OCI-M1 (cell line): ENCODE measurements at places on chromosomes 3 and 15.
A peak's percentile ranks its signal among the peaks of the same experiment; 100 is the strongest.

GRCh38 chr3:162492446-162493081 lies 996.0 kb downstream of the OTOL1 start:
- DNase-seq, result no peak

- DNase-seq, result peak; percentile 42
Measured at GRCh38 chr15:25508369-25509002, 69.7 kb upstream of the UBE3A start.

GRCh38 chr3:110519071-110519470 lies 552.5 kb upstream of the NECTIN3 start:
- no peak for DNase-seq

GRCh38 chr15:85766001-85766831 lies 28.5 kb downstream of the KLHL25 start:
- DNase-seq, result no peak

DNA sequence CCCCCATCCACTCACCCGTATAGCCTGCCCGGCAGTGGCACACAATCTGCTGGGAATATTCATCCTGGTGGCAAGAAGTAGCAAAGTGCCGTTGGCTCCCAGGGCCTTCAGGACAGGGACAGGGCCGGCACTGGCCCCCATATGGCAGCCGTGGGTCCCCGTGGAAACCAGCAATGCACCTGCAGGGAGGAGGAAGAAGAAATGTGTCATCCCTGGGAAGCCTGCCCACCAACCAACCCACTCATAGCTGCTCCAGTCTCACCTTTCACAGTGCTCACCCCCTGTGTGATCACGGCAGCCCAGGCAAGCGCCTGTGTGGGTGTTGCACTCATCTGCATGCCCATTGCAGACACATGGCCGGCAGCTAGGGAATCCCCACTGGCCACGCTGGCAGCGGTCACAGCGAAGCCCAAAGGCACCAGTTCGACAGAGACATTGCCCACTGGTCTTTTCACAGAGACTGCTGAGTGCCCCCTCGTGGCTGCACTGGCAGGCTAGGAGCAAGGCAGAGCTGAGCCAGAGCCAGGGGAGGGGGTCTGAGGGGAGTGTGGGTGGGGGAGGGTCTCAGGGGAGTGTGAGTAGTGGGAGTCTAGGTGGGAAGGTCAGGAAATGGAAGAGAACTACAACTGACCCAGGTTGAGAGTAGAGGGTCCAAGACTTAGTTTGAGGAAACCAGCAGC lies 4.5 kb upstream of the USP19 start:
- DNase-seq, result no peak

DNA sequence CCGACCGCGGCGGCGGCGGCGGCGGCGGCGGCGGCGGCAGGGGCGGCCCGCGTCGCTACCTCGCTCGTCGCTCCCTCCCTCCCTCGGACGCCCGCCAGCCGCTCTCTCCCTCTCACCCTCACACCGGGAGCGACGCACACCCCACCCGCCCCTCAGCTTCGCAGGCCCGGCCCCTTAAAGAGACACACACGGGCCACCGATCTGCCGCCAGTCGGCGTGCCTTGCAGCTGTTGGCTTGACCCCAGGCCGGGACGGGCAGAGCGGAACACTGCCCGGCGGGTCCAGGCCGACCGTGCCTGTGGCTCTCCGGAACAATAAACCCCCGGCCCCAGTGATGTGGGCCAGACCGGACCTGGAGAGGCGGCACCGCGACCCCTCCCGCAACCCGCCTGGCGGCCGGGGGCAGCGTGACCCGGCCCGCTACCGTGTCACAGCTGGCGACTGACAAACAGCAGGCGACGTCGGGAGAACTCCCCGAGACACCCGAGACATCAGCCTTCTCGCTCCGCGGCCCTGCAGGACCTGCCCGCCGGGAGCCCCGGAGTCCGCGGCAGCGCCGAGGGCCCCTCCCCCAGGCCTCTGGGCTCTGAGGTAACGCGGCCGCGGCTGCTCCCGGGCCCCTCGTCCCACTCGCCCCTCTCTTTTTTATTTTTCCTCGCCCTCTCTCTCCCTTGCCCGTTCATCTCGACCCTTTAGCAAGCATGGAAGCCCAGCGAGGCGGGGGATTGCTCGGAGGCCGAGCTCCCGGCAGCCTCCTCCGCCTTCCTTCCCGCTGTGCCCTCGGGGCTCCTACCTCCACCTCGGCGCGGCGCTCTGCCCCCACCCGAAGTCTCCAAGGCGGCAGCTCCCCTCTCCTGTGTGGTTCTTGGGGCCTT lies at the start of gene SETD2:
Gene SETD2, minus strand, starts transcription at position 107 of the 875 bp plus-strand sequence. CDS start 189 bp downstream, outside the sequence.
- peak; percentile 96 for DNase-seq

GRCh38 chr3:41640076-41640475 lies 321.8 kb downstream of the ULK4 start:
- DNase-seq, result no peak

DNA sequence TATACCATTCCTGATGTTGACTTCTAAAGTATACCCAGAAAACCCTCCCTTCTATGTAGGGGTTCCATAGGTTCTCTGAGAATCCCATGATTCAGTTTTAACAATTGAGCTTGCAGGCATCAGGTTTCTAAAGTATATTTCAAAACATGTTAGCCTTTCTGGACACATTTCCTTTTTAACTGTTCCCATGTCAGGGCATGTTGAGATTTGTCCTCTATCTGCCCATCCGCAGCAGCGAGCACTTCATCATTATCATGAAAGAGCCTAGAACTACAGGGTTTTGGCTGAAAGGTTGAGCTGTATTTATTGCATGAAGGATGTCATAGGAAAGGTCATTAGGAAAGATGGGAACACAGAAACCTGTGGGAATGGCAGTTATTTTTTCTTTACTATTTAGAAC lies 201.1 kb upstream of the BHLHE40 start:
- no peak for DNase-seq

- no peak for DNase-seq
Measured at GRCh38 chr3:182139627-182140357, 428.1 kb downstream of the SOX2 start.

DNA sequence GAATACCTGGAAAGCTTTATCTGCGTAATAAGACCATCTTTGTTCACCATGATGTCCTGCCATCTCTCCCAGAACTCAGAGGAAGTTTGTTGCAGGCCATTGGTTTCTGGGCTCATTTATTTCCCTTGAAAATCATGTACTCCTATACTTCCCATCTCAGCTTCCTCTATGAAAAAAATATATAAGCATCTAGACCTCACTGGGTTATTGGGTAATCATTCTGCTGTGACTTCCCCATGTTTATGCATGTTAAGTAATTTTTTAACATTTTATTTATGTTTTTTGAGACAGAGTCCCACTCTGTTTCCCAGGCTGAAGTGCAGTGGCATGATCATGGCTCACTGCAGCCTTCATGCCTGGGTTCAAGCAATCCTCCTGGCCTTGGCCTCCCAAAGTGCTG lies 184.5 kb downstream of the ZPLD1 start:
- DNase-seq, result no peak

DNA sequence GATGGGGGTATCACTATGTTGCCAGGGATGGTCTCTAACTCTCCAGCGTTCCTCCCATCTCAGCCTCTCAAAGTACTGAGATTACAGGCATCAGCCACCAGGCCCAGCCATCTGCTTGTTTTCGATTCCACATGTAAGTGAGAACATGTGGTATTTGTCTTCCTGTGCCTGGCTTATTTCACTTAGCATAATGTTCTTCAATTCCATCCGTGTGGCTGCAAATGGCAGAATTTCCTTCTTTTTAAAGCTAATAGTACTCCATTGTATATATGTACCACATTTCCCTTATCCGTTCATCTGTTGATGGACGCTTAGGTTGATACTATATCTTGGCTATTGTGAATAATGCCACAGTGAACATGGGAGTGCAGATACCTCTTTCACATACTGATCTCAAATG lies 70.6 kb downstream of the ASB7 start:
- no peak for DNase-seq

- DNase-seq, result peak; percentile 75
Measured at GRCh38 chr3:17740721-17741141, 1.7 kb downstream of the TBC1D5 start.

GRCh38 chr3:112965656-112966055 lies 9.2 kb downstream of the CD200R1 start:
- no peak for DNase-seq

DNA sequence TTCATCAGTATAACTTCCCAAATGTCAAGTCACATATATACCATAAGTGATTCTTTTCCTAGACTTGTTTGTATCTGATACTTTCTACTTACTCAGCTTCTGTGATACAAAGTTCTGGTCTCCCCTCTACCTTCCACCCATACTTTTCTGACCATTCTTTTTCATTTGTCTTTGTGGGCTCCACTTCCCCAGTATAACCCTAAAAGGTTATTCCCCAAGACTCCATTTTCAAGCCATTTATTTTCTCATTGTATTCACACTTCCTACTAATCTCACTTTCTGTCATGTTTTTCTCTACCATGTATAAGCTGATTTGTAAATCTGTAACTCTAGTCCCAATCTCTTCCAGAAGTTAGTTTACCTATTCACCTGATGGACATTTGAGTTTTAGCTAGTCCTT lies 34.0 kb downstream of the IQCB1 start:
- no peak for DNase-seq

DNA sequence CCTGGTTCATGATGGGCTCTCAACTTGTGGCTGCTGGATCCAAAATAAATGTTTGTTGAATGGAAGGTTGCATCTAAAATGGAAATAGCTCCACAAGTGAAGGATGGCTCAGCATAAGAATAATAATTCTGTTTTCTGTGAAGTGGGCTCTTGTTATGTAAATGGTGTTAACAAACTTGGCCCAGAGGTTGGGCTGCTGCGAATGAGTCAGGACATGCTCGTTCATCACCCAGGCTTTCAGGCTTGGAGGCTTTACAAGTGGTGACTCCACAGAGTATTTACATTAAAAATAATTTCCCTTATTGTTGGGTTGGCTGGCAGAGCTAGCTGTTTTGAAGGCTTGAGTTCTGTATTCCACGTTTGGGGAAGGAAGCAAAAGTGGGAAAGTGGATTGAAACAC lies 60.5 kb downstream of the ITGB5 start:
- DNase-seq, result no peak

DNA sequence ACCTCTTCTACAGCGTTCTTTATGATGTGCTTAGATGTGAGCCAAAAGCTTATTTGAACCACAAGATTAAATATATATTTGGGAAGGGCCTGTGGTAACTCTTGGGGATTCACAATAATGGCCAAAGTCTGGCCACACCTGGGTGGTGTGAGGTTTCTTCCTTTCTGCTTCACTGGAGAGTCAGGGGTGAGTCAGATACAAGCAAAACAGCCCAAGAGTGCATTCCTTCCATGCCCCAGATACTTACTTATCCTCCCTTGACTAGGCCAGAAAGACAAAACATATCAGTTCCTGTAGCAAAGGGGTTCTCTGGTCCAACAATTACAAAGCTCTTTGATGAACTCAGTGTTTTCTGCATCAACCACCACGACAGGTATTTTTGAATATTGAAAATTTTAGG lies 941 bp downstream of the ZBED2 start:
- DNase-seq, result no peak

DNA sequence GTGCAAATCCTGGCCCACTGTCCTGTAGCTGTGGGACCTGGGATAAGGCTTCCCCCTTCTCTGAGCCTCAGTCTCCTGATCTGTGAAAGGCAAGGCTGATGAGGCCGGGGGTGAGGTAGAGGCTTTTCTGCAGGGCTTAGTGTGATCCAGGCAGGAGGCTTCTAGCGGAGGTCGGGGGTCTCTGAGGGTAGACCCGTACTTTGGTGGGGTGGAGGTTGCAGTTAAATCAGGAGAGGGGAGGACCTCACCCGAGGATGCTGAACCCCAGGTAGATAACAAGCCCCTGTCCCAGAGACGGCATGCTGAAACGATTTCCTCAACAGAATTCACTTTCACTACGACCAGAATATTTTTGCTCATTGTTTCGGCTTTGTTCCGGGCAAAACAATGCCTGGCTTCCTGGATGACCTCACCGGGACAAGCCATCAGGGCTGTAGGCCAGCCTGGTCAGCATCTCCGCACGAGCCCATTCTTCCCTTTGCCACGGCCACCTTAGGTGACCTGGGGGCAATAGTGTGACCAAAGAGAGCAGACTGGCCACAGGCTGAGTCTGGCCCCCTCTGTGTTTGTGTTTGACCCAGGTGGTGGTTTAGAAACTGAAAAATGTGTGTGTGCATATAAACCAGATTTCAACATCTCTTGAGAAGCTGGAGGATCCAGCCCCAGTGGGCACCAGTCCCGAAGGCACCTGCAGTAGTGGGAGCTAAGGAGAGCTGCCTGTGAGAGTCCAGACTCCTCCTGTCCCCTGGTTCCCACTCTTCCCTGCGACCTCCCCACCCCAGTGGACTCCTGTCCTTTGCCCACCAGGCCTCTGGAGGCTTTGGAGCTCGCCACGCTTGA lies 33.0 kb downstream of the SLC6A6 start:
- no peak for DNase-seq

GRCh38 chr3:126526668-126527005 lies 2.7 kb downstream of the CHST13 start:
- DNase-seq, result no peak

DNA sequence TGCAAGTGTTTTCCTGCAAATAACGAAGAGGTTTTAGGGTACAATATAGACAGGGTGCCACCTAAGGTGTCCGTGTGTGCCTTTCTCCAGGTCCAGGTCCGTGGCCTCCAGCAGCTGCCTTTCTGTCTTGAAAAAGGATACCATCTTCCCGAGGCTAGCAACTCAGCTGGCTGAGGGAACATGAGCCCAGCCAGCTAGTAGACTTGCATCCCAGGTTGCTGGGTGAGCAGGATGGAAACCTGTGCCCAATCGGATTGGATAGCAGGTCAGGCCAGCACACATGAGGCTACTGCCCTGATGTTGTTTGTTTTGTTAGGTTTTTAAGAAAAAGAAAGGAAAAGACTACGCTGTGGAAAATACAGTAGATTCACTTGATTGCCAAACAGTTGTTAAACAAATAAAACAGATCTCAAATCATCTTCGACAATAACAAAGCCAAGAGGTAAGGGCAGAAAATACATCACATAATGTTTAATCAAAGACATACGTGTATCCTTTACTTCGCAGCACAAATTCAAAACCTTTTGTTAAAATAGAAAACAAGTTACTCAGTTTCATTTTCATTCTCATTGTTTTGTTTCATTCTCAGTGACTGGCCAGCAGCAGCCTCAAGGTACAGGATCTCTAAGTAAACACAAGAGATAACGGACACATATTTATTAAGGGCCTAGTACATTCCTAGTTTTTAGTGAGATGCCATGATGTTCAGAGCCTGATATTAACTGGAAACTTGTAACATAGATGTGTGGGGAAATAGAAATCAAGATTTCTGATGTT lies 661.2 kb upstream of the NR2F2 start:
- peak; percentile 70 for DNase-seq

- DNase-seq, result peak; percentile 97
Measured at GRCh38 chr15:63502843-63503738, 1.3 kb upstream of the USP3 start.
